ENCODE measurements at places on chromosomes 4 and X.

DNA sequence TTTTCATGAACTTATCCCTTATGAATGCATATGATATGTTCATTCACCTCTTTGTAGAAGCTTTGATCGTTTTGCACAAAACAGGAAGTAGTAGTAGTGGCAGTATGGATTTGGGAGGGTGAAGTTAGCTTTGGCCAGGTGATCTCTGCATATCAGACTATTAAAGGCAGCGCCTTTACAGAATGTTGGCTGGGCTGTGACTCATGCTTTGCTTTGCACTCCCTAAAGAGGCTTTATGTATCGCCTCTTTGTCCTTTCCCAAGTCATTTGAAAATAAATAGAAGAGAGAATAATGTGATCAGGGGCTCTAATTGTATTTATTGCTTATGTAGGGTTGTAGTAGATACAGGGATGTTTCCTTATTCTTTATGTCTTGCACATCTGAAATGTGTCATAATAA lies 50.4 kb downstream of the SHROOM3 start:
- no peaks in the 10 kb centered on the region for H3K4me1 ChIP-seq
- no peak overlapping the region for H3K4me3 ChIP-seq
- no peak overlapping the region for H3K27ac ChIP-seq

DNA sequence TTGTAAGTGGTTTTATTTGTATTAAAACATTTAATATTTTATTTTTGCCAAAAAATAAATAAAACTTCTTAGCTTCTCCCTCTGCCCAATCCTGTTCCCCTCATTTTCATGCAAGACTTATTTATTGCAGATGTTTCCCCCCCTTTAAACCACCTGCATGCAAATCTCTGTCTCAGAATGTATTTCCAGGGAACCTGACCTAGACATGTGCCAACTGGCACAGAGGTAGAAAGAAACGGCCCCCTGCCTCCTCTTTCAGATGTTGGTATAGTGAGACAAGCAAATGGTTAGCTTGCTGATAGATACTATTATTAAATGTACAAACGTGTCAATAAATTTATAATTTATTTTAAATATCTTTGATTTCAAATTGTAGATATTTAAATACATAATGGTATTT lies 47.1 kb downstream of the KLF3 start:
- no peak overlapping the region for H3K27ac ChIP-seq
- H3K36me3 ChIP-seq = peaks cover 1% of the 10 kb centered on the region
- peaks cover 33% of the 10 kb centered on the region for H3K27me3 ChIP-seq

DNA sequence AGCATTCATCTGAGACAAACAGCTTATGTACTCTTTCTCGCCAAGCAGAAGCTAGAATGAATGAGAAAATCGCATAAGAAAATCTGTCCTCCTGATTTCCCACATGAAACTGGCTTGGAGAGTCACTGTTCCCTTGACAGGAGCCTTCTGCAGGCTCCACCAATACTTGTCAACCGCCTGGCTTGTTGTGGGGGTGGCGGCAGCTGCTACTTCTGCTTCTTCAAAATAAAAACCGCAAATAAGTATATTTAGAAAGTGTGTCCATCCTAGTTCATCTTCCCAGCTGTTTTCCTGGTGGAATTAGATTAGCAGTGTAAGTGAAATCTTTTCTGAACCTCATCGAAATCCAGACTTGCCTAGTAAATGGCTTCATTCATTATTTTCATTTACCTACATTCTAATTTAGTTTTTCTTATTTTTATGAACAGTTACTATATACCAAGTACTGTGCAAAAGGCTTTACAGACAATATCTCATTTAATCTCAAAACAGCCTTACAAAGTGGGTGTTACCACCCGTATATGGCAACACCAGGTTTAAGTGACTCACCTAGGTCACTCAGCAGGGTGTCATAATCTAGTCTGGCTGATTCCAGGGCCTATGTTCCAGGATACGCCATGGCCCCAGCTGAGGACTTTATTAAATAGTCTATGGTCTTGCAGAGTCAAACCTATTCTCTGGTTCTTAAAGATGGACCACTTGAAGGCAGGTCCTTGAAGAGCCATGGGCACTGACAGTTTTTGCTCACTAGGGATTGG lies 104.6 kb upstream of the IGFBP7 start:
- H3K36me3 ChIP-seq = no peaks in the 10 kb centered on the region
- H3K27ac ChIP-seq = no peak overlapping the region
- H3K4me3 ChIP-seq = no peak overlapping the region
- H3K4me1 ChIP-seq = no peaks in the 10 kb centered on the region
- H3K27me3 ChIP-seq = no peaks in the 10 kb centered on the region
- no peak for DNase-seq

DNA sequence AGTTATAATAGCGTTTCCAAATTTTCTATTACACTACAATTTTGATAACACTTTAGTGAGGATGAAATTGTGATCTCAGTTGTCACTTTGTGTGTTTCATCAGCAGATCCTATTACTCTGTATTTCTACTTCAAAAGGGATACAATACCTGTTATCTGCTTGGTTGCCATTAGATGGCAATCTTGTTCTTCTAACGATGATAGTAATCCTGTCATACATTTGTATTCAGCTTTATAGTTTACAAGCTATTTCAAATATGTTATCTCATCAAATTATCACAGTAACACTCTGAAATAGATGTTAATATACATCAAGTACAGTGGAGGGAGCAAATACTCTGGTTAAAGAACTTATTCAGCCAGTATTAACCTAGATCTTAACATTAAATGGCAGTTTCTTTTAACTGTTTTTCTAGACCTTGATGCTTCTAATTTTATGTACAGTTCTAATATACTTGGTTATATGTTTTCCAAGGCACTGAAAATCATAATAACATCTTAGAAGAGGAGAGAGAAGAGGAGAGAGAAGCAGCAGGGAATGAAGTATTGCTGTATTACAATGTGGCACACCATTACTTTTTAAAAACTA lies 292.0 kb downstream of the CCSER1 start:
- H3K4me1 ChIP-seq = no peaks in the 10 kb centered on the region
- H3K36me3 ChIP-seq = no peaks in the 10 kb centered on the region
- H3K27me3 ChIP-seq = no peaks in the 10 kb centered on the region
- H3K27ac ChIP-seq = no peak overlapping the region
- no peak overlapping the region for H3K4me3 ChIP-seq
- no peak for DNase-seq

GRCh38 chrX:39431893-39432292 lies 630.6 kb downstream of the MID1IP1 start:
- H3K36me3 ChIP-seq = no peaks in the 10 kb centered on the region
- no peak overlapping the region for H3K27ac ChIP-seq
- no peak for DNase-seq
- H3K27me3 ChIP-seq = no peaks in the 10 kb centered on the region
- peaks cover 29% of the 10 kb centered on the region for H3K4me1 ChIP-seq
- no peak overlapping the region for H3K4me3 ChIP-seq

Measured in T-helper 2 cell treated with Interferon-gamma antibody and Interleukin-4, amounts not matched to agents 5 μg/mL and 100 μg/mL, for 36 hours (primary cell).